ENCODE measurements at places on chromosomes 12 and 14.

GRCh38 chr14:106023411-106023810 is 497.0 kb downstream of the TMEM121 start:
- no peak for DNase-seq

GRCh38 chr12:43060742-43061141 is 471.2 kb upstream of the PRICKLE1 start:
- DNase-seq, result no peak

GRCh38 chr12:63416788-63417187 is 251.5 kb downstream of the DPY19L2 start:
- no peak for DNase-seq

- no peak for DNase-seq
Measured at GRCh38 chr14:62665286-62665685, 380.0 kb downstream of the KCNH5 start.

DNA sequence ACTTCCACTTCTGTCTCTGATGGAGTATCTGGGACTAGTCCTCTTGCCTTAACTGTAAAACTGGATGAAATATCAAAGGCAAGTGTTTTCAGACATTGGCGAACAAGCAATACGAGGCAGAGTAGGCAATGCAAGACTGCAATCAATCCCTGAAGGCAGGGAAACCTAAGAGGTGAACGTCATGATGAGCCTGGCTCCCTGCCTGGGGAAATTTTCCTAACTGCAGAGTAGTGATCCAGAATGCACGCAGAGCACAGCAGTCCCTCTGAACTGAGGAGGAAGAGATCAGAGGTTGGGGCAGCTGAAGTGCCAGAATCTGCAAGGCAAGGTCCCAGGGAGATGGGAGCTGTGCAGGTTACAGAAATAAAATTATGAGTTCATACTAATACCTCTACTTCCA is 18.5 kb downstream of the BHLHE41 start:
- no peak for DNase-seq

- no peak for DNase-seq
Measured at GRCh38 chr14:33764876-33765650, 185.8 kb downstream of the EGLN3 start.

GRCh38 chr12:25089738-25090137 is 105.2 kb downstream of the DNAI7 start:
- DNase-seq, result no peak

DNA sequence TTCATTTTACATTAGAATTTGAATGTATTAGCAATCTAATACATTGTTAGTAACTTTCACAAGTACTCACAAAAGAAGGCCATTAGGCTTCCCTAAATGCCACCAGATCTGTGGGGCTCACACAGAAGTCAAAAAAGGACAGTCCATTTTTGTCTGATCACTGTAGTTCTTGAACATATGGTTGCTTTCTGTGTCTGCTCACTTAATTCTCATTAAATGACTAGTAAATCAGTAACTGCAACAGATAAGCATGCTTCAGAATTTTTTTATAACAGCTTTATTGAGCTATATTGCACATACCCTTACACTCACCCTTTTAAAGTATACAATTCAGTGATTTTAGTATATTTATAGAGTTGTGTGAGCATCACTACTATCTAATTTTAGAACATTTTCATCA is 71.4 kb downstream of the DENND5B start:
- DNase-seq, result no peak

DNA sequence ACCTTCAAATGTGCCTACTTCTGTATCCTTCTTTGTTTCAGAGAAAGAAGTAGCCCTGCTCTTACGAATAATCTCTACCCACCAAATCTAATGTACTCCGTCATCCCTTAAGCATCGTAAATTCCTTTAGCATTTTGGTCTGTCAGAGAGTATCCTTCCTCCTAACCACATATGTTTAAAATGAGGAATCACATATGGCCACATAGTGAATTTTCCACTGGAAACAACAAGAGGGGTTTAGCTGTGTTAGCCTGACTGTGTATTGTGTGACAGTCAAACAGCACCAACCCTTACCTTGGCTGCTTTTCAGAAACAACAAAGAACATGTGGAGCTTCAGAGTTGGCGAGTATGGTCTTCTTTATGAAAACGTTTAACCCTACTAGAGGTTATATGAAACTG is 5.5 kb downstream of the LUM start:
- DNase-seq, result no peak

DNA sequence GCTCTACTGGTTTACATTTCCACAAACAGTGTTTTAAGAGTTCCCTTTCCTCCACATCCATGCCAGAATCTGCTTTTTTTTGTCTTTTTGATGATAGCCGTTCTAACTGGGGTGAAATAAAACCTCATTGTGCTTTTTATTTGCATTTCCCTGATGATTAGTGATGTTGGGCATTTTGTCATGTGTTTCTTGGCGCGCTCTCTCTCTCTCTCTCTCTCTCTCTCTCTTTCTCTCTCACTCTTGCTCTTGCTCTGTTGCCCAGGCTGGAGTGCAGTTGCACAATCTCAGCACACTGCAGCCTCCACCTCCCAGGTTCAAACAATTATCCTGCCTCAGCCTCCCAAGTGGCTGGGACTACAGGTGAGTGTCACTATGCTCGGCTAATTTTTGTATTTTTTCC is 9.6 kb upstream of the MIS18BP1 start:
- no peak for DNase-seq

GRCh38 chr12:42669553-42669952 is 80.0 kb upstream of the PRICKLE1 start:
- DNase-seq, result no peak

DNA sequence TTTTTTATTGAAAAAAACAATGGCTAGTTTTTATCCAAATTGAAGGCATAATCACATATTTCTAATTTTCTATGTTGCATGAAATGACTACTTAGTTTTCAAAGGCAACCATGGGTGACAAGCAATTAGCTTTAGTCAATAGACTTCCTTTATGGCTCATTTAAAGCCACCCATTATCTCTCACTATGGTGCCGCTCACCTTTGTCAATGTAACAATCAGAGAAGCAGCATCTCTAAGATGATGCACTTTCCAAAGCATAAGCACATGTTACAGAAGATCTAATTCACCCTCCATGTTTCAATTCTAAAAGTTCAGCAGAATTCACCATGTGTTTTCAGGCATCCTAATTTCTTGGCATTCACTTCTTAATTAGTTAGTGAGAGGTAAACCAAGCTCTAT is 166.6 kb upstream of the RPL10L start:
- DNase-seq, result no peak

DNA sequence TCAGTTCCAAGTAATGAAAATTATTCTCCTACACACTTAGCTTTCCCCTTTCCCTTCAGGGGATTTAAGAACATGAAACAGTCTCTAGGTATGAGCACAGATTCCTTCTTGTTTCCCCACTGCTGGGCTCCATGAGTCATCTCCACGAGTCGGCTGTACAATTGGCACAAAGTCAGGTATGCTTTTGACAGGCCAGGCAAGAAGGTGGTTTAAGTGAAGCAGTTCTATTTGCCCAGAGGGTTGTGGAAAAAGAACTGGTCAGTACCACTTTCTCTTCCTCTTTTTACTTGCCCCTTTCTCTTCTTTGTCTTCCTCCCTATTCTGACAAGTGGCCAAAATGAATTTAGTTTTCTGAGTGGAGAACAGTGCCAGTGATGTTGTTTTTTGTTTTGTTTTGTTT is 16.3 kb downstream of the DYNC1H1 start:
- DNase-seq, result no peak

GRCh38 chr12:77932216-77932615 is 101.5 kb downstream of the NAV3 start:
- no peak for DNase-seq

DNA sequence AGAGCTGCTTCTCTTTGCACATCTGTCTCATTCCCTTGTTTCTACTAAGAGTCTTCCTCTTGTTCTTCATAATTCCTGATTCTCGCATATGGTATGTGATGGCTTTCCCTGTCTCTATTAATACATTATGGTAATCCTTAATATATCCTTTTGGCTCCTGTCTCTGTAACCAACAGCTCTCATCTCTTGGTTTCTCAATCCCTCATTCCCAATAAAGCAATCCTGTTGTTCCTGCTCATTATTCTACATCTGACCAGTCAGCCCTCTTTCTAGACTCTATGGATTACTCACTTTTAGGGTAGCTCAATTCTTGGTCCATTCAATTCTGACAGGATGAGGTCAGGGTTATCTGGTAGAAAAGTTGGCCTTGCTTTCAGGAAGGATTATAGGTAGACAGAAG is 349.9 kb downstream of the LRIG3 start:
- no peak for DNase-seq

GRCh38 chr12:129332286-129332685 is 479.0 kb downstream of the GLT1D1 start:
- DNase-seq, result no peak

GRCh38 chr14:103021684-103022001 is 35.7 kb downstream of the CDC42BPB start:
- DNase-seq, result no peak

DNA sequence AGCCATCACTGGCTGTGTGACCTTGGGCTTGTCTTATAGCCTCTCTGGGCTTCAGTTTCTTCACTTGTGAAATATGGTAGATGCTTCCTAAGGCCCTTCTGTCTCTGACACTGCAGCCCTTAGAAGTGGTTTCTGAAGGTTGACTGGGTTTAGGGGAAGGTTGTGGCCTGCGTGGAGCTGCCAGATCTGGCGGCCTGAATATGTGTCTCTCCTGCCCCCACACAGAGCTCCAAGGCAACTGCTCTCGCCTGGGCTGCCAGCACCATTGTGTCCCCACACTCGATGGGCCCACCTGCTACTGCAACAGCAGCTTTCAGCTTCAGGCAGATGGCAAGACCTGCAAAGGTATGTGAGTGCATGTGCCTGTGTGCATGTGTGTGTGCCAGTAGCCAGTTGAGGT is 4.0 kb downstream of the LRP1-AS start:
- DNase-seq, result no peak

DNA sequence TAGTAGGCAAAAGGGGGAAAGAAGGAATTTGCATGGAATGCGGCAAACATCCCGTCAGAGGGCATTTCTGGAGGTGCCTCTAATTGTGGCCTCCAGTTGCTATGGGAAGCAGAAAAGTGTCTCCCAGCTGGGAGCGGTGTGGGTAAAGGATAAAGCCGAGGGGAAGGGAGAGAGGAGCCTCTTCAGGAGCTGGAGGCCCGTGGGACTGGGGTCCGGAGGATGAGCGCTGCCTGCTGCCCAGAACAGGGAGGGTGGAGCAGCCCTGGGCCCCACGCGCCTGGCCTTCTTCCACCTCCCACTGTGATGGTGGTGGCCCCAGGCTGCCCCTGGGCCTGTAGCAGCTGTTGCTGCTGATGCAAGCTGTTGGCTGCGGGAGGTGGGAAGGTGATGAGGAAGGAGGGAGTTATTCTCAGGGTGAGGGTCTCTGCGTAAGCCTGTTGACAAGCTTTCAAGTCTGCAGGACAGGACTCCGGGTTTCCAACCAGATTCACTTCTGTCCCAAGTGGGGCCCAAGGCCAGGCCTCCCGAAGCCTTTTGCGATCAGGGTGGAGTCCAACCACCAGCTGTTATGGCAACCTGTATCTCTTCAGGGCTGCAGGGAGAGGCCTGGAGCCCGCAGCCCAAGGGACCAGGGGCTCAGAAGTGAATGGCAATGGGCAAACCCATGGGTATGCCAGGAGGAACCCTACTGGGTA is 19.1 kb upstream of the PGF start:
- no peak for DNase-seq

DNA sequence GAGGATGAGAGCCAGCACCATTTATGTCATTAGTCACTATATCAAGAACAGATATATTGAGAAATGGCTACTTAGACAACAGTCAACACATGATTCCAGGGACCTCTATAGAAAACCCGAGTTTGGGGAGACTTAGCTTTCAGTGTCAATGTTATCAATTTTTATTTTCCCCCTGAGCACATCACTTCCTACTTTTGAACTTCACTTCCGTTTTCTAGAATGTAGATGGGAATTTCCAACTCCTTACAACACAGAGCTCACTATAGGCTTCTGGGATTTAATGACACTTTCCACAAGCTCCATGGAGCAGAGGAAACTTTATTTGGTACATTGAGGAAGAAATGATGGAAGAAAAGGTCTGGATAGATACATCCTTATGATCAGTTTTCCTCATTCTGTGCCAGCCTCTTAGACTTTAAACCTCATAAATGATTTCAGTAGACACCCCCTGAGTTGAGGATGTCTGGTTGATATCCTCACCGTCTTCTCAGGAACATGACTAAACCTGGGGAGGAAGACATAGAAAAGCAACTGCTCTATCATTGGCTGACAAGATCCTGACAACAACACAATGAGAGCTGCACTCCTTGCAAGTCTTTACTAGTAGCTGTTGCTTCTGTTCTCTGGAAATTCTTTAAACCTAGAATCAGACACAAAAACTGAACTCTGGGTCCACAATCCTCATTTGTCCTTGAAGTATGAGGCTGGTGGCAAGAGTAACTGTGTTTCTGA is 449.4 kb upstream of the OR4E1 start:
- DNase-seq, result no peak

DNA sequence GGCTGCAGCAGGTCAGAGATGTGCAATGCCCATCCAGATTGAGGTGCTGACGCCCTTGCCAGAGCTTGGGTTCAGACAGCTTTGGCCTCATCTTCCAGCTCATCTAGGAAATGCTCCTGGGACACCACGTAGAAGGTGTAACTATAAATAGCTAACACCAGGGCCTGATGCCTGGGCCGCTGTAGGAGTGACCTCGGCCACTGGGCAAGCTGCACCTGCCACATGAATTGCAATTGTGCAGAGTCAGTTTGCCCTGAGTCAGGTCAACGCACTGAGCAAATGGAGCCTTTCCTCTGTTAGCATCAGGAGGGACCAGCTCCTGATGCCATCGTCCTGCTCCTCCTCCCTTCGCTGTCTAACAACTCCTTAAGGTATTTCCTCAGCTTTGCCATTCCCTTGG is 17.4 kb upstream of the DNM1L start:
- DNase-seq, result no peak

DNA sequence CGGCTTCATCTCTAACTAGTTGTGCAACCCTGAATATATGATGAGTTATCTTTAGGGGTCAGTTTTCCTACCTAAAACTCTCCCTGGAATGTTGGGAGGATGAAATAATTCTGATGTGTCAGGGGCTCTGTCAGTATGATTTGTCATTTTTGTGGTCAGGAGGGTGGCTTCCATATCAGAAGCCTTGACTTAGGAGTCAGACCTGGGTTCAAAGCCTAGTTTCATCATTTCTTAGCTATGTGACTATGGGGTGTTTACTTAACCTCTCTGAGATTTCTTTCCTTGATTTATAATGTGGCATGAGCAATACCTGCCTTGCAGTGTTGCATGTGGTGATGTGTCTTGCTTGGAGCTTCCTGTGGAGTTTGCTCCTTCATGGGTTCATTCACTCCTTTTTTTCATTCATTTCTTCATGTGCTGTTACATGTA is 146.8 kb downstream of the CHST11 start:
- DNase-seq, result no peak

GRCh38 chr12:84131076-84131475 is 781.5 kb downstream of the SLC6A15 start:
- no peak for DNase-seq
